Fibroblast of skin of left biceps (primary cell): ENCODE measurements at places on chromosomes 12 and 14.

DNA sequence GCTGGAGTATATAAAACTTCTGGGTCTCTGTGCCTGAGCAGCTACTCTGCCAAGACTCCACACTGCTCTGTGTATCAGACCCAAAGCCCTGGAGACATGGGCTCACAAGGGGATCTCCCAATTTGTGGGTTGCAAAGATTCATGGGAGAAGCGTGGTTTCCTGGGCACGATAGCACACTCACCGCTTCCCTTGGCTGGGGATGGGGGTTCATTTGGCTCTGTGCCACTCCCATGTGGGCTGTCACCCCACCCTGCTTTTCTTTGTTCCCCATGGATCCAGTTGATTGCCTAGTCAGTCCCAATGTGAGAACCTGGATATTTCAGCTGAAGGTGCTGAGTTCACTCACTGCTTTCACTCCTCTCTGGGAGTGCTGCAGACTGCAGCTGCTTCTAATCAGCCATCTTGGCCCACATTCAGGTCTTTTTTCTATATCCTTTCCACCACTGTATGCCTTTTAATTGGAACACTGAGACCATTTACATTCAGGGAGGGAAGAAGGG is 40.0 kb upstream of the PCNX4 start:
- DNase-seq, result peak; percentile 39

DNA sequence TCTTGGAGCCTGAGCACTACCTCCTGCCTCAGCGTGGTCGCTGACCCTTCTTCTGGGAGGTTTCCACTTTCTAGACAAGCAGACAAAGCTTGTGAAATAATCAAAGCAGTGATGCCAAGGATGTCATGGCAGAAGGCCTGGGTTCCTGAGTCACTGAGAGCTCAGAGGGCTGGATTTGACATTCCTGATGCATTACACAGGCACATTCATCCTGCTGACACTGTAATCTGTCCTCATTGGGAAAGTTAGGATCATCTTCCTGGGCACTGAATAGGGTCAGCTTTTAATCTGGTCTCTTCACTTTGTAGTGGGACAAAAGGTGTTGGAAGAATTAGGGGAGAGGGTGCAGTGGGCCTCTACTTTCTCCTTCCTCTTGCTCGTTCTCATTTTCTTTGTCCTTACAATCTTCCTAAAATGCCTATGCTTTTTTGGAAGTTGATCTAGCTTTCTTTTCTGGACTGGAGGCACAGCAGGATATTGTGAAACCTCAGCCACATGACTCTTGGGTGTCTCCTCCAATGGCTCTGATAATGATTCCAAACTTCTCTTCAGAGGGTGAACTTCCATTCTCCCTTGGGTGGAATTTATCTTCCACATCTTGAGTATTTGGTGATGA is 29.6 kb downstream of the EEA1 start:
- DNase-seq, result peak; percentile 94

DNA sequence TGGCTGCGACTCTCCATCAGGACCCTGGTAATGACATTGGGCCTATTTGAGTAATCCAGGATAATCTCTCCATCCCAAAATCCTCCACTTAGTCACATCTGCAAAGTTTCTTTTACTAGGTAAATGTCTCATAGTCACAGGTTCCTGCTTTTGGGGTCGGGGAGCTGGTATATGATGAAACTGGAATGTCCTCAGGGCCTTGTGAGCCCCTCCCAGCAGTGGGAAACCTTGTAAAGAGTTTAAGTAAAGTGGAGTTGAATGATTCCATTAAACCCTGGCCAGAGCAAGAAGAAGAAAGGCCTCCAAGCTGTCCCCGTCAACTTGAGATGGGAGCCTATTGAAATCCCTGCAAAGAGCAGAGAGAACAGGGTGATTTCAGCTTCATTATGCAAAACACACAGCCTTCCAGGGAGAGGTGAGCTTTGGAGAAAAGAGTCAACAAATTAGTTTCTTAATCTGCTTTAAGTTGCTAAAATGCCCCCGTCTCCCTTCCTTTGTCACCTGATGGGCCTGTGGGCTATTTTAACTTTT is 12.6 kb downstream of the WSCD2 start:
- DNase-seq, result no peak

DNA sequence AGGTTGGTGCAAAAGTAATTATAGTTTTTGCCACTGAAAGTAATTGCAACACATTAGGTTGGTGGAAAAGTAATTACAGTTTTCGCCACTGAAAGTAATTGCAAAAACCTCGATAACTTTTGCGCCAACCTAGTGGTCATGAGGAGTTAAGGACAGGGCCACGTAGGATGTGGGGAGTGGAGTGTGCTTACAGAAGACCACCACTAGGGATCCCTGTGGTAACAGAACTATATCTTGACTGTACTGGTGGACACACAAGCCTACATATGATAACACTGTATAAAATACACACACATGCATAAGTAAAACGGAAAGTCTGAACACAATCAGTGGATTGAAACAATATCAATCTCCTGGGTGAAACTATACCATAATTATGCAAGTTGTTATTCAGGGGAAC is 187.4 kb upstream of the ABCD2 start:
- no peak for DNase-seq

DNA sequence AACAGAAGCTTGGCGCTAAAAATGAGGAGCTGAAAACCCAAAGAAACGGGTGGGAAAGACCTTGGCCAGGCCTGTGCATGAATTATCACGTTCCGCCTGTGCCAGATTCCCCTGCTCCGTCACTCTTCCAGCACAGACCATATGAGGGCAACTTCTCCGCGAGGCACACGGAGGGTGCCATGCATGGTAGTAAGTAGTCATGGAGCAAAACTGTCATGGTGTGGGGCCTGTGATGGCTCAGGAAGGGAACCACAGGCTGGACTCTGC is 148.2 kb downstream of the ANO2 start:
- no peak for DNase-seq

DNA sequence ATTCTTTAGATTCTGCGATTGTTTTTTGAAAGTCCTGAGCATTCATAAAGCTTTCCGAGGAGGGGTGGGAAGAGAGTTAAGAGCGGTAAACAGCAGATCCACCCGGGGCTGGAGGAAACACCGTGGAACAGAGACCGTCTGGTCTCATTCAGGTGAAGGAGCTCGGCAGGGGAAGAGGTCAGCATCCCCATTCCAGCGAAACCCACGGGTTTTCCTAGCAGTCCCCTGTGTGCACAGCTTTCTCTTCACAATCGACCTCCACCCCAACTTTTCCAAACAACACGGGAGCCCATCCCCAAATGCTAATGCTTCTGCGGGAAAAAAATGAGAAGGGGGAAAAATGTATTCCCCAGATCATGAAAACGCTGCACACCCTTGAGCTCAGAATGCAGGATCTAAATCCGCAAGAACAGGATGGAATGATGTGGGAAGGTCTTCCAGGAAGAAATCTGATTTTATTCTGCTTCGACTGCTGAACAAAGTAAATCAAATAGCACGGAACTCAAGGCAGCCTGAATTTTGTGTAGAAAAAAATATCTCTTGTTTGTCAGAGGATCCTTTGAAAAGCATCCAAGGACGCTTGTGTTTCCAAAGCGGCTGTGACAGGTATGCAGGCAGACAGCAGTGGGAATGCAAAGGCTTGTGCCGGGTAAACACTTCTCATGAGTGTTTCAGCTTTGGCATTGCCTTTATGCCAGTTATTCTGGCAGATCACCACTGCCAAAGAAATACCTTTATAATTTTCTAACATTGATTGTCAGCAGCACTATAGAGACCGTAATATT is 128.8 kb downstream of the NDUFA12 start:
- DNase-seq, result no peak

DNA sequence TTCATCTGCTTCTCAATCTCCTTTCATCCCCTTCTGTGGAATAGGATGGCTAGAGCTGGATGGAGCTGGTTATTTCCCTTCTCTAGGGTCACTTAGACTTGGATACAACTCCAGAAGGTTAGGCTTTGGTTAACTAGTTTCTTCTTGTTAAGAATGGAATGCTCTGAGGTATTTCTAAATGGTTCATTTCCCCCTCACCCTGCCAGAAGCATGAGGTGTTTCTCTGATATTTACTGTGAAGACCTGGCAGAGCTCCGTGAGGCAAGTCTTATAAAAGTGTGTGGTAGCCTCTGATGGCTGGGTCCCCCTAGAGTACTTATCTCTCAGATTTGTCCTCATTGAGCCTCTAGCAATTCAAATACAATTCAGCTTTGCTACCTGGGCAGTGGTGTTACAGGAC is 207.9 kb downstream of the SLC16A7 start:
- DNase-seq, result no peak

- DNase-seq, result no peak
Measured at GRCh38 chr14:101709533-101709881, 52.0 kb upstream of the PPP2R5C start.

DNA sequence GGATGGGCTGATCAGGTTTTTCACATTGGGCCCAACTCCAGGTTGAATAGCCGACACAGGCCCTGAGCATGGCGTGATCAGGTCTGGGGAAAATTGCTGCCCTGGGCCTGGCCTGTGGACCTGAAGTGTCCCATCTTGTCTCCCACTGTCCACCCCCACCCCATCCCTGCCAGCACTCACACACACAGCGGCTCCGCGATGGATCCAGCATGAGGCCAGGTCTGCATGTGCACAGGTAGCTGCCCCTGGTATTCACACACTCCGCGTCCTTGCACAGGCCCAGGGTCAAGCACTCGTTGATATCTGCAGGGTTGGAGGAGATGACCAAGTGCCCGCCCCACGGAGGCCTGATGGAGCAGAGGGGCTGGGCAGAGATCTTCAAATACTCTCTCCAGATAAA is 38.7 kb downstream of the ISCA2 start:
- no peak for DNase-seq

GRCh38 chr12:89230376-89231315 is 121.7 kb downstream of the DUSP6 start:
- DNase-seq, result no peak

- DNase-seq, result no peak
Measured at GRCh38 chr14:23045419-23046357, 3.7 kb downstream of the PSMB11 start.

DNA sequence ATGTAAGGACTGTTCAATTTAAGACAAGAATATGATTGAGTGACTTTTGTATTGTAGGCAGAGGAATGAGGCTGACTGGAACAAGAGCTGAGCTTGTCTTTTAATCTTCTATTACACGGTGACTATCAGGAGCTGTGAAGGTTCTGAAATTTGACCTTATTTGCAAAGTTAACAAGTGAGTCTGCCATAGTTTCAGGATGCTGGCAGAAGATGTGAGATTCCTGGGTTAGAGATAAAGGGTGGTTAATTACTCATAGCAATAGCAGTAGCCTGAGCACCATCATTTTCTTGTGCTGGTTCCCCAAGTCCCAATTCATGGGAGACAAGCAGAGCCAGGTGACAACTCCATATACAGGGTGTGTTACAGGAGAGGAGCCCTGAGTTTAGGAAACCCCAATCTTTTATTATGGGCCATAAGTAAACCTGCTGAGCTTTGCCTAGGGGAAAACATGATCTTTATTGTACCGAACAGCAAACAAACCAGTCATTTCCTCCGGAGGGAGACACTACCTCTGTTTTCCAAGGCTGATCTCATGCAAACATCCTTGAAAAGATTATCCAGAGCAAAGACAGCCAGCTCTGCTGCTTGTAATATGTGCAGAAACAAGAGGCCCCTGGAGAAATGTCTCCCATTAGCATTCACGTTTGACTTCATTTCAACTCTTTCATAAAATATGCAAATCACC is 51.7 kb upstream of the DDX11 start:
- no peak for DNase-seq

GRCh38 chr14:43003845-43004244 is 1397.2 kb downstream of the LRFN5 start:
- no peak for DNase-seq

GRCh38 chr14:101948666-101949216 is 15.6 kb upstream of the DYNC1H1 start:
- DNase-seq, result no peak

- DNase-seq, result no peak
Measured at GRCh38 chr14:81716953-81717352, 183.3 kb upstream of the SEL1L start.

DNA sequence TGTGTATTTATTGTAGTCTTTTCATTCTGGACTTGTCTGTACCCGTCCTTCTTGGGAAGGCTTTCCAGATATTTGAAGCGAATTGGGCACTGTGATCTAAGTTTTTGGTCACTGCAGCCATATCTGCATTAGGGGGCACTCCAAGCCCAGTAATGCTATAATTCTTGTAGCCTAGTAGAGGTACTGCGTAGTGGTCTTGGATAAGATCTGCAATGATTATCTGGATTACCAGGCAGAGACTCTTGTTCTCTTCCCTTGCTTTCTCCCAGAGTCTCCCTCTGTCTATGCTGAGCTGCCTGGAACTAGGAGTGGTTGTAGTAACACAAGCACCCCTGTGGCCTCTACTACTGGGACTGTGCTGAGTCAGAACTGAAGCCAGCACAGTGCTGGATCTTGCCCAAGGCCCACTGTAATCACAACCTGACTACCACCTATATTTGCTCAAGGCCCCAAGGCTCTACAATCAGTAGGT is 30.0 kb downstream of the SLC38A2 start:
- DNase-seq, result no peak

- DNase-seq, result no peak
Measured at GRCh38 chr14:69879175-69880043, at the start of gene SMOC1. Gene SMOC1 (plus strand): TSS chr14:69879416. CDS start chr14:69879679, 263 bp downstream.

DNA sequence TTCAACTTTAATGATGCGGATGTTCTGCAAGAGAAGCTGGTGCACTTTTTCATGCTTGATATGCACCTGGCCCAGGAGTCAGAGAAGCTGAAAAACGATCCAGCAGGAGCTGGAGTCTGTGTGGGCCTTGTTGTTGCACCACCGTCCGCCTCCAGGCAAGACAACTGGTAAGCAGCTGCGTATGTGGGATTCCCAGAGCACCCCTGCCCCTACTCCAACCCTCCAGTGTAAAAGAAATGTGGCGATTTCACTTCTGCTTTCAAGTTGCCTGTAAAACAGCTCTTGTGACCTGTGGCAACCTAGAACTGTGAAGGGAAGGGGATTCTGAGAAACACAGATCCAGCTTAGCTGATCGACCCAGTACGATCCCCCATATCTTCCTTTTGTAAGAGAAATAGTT is 154.1 kb upstream of the PELI2 start:
- DNase-seq, result no peak

DNA sequence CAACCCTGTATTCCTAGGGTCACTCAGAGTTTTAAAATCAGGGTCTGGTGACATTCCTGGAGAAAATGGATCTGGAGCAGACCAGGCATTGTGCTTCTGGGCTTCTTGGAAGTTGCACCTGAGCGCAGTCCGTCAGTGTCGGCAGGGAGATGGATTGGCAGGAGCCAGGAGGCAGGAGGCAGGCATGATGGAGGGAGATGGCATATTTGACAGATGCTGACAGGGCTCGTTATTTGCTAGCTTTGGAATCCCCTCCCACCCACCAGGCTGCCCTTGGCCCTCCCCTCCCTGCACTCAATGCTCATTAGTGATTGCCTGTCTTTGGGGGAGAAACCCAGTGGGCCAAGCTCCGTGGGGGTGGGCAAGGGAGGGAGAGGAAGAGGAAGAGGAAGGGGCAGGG is 4.7 kb downstream of the CISTR start:
- no peak for DNase-seq

GRCh38 chr14:104356738-104357688 is 218.6 kb downstream of the KIF26A start:
- DNase-seq, result no peak

GRCh38 chr14:105088812-105089745 is 23.8 kb upstream of the GPR132 start:
- no peak for DNase-seq

- DNase-seq, result no peak
Measured at GRCh38 chr14:104650057-104650980, 39.1 kb upstream of the INF2 start.
